ENCODE measurements at places on chromosomes 13 and 19.

GRCh38 chr13:40389081-40389641 is 277.3 kb downstream of the FOXO1 start:
- no peak for DNase-seq

GRCh38 chr19:53538378-53539109 is 599 bp downstream of the ZNF331 start:
- DNase-seq, result no peak

DNA sequence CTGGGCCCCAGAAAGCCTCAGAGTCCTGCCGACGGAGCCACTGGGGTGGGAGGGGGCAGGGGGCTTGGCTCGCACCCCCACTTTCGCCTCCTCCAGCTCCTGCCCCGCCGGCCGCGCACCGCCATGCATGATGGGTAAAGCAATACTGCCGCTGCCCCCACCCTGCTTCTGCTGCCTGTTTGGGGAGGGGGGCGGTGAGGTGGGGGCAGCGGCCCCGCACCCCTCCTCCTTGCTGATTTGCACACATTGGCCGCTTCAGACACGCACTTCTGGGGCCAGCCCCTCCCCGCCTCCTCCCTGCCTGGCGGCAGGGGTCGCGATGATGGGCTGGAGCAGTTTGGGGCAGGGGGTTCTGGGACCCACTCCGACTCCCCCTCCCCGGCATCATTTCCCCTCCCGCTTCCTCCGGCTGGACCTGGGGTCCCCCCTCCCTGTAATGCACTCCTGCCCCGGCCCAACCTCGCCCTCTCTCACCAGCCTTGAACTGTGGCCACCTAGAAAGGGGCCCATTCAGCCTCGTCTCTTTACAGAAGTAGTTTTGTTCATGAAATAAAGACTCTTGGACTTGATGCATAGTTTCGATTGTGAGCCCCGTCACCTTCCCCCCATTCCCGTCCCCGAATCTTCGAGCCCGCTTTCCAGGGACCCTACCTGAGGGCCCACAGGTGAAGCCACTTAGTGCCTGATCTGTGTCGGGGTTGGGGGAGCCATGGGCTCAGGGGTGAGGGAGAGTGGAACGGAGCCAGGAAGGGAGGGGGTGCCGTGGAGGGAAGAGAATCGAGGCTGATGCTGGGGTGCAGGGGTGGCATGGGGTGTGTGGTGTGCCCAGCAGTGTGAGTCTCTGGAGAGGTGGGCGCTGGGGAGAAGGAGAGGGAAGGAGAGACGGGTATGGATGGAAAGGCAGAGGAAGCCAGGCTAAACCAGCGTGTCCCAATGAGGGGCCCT is 1.4 kb upstream of the HPN start:
- DNase-seq, result no peak

DNA sequence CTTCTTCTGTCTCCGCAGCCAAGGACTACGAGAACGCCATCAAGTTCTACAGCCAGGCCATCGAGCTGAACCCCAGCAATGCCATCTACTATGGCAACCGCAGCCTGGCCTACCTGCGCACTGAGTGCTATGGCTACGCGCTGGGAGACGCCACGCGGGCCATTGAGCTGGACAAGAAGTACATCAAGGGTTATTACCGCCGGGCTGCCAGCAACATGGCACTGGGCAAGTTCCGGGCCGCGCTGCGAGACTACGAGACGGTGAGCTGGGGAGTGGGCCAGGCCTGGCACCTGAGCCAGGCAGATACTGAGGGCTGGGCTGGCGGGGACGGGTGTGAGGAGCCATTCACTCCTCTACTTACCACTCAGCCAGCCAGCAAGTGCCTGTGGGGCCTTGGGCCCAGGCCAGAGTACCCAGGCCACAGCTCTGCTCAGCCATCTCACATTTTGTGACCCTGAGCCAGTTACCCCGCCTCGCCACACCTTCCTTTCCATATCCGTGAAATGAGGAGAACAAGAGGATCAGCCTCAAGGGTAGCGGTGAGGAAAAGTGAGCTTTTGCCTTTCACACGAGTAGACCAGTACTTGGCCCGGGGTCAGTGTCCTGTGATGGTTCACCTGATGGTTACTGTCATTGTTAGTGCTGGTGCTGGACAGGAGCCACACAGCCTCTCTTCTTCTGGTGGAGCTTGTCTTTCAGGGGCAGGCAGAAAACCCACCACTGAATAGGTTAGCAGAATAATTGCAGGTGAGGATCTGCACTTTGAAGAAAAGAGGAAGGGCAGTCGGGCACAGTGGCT is 7.0 kb downstream of the PPP5C start:
- no peak for DNase-seq

GRCh38 chr19:55390461-55390880 is 4.7 kb downstream of the RPL28 start:
- DNase-seq, result no peak

DNA sequence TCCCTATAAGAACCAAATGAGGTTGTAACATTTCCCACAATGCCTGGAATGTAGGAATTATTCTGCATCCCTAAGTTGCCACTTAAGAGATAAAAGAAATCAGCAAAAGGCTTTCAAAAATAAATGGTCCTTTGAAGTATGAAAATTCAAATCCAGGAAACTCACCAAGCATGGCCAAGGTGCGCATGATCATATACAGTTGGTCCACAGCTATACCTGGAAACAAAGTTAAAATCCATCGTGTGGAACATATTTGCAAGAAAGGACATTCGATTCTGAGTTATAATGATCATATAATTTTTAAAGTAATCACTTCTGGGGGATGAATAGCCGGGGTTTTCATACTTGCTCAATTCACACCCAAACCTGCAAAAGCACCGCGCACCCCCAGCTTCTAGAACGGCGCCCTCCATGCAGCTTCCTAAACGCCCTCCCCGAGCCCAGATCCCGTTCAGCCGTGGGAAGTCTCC is 525 bp downstream of the CARS2 start:
- no peak for DNase-seq

DNA sequence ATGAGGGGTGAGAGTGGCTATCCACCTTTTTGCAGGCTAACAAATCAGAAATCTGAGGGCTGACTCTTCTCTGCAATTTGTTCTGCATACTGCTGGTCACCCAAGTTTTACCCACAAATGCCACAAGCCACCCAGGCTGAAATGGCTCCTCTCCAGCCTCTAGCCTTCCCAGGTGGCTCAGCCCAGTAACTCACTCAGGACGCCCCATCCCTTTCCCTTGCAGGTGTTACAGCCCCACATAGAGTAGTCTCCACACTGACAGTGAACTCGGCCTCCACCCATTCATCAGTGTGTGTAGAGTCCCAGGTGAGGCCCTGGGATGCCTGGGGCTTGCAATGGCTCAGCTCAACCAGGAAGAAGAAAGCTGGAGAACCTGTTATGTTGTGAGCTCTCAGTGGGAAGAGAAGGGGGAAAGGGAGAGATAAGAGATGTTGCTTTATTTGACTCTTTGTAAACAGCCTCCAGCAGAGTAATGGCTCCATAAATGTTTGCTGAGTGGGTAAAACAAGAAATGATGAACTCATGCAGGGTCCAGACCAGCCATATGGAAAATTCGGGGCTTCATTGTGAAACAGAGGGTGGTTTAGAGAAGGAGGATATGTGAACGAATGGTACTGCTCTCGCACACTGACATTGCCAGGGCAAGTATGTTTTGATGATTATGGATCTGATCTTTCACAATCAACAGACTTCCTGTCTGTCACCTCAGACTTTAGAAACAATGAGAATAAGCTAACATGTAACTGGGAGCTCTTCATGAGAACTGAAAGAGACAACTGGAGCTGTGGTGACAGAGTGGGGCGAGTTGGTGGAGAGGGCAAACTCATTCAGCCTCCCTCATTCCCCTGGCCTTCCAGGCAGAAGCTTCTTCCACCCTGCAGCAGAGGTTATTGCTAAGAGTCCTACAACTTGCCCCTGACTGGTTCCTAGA is 74.2 kb upstream of the RFC3 start:
- DNase-seq, result no peak

GRCh38 chr19:39224910-39225309 is 19.9 kb downstream of the IFNL3 start:
- no peak for DNase-seq

GRCh38 chr19:38683393-38684077 is 36.1 kb downstream of the ACTN4 start:
- DNase-seq, result peak; percentile 66

DNA sequence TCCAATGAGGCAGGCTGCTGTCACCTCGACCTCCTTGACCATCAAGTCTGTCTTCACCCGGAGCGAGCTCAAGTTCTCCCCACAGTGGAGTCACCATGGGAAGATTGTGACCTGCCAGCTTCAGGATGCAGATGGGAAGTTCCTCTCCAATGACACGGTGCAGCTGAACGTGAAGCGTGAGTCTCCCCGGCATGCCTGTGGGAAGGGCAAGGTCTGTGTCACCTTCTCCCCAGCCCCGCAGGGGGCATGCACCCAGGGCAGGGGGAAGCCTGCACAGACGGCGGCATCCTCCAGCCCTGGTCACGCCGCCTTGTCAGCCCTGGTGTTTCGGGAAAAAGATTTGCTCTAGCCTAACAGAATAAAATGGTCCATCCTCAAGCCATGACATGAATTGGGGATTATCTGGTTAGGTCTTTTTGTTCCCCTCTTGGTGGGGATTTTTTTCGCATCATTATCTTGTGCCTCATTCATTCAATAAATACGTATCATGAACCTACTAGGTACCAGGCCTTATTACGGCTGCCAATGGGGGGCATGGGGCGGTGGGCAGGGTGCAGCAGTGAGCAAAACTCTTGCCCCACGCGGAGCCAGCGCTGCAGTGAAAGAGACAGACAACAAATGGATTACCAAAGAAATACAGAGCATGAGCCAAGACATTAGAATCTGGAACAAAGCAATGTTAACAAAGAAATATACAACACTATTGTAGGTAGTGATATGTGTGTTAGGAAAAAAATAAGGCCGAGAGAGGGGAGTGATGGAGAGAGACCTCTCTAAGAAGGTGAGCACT is 7.4 kb downstream of the CD22 start:
- DNase-seq, result no peak

- DNase-seq, result no peak
Measured at GRCh38 chr13:96792736-96793403, 201.4 kb downstream of the OXGR1 start.

GRCh38 chr13:35722458-35723052 is 246.1 kb upstream of the MAB21L1 start:
- DNase-seq, result no peak

DNA sequence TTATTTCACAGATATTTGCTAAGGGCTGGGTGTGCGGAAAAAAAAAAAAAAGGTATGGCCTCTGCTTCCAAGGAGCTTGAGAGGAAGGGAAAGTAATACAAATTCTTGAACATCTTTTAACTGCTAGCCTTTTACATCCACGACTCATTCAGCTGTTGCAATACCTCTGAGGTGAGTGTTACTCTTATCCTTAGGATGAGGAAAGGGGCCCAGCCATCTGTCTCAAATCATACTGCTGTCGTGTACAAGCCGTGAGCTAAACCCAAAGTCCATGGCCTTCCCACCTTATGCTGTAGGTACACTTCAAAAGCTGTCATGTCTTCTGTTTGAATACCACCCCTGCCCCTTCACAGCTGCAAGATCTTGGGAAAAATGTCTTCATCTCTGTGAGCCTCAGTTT is 146.8 kb downstream of the KCNRG start:
- DNase-seq, result no peak

DNA sequence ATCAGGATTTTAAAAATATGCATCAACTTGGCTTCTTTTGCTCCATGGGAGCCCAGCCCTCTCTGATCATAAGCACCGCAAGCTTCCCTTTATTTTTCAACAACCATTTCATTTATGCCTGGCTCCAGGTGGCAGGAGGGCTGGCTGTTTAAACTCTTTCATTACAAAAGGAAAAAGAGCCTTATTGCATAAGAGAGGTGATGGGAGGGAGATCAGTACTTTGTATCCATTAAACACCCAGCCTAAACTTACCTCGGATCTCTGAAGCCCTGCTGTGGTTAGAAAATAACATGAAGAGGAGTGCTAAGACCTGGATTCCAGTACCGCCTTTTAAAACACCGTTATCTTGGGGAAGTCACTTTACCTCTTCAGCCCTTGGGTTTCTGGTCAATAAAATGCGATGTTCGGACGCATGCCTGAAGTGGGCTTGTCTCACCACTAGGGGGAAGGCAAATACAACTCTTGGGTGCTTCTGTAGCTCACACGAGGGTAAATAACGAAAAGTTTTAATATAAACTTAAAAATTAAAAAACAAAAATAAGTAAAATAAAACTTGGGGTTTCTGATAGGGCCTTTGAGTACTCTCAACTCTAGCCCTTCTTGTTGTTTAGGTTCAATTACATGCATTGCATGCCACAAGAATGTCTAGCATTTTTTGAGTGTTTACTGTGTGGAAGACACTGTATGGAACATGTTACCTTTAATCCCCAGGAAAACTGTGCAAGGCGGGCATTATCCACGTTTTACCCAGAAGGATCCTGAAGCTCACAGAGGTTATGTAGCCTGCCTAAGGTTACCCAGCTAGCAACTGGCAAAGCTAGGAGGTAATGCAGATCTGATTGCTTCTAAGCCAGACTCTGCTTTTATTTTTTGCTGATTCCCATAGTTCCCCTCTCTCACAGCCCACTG is 240.3 kb downstream of the LMO7 start:
- DNase-seq, result peak; percentile 36

DNA sequence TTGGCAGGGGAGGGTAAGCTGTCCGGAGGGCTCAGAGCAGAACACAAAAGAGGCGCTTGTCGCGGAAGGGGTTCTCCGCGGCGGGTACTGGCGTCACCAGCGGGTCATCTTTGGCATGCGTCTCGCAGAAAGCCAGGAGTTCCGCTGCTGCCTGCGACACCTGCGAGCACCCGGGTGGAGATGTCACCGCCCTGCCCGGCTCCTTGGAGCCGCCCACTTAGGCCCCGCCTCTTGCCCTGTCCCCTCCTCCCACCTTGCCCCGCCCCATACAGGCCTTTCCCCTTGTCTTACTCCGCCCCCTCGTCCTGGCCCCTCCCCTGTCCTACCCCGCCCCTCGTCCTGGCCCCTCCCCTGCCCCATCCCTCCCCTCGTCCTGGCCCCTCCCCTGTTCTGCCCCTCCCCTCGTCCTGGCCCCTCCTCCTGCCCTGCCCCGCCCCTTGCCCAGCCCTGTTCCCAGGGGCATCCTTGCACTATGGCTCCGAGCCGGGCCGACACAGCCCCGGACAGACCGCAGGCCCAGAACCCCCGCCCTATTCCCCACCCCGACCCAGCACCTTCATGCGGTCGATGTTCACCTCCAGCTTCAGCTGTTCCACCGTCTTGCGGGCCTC is 1.9 kb downstream of the GNG8 start:
- peak; percentile 73 for DNase-seq

DNA sequence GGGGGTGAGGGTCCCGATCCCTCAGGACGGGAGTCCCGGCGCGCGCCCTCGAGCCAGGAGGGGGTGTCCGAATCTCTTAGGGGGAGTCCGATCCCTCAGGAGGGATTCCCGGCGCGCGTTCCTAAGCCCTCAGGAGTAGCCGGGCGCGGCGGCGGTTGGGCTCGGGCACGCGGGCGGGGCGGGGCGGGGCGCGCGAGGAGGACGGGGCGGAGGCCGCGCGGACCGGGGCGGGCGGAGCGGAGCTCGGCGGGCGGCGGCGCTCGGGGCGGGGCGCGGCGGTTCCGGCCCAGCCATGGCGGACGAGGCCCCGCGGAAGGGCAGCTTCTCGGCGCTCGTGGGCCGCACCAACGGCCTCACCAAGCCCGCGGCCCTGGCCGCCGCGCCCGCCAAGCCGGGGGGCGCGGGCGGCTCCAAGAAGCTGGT is at the start of gene CUL4A:
TSS of gene CUL4A (plus strand) at position 278 of the 423 bp plus-strand sequence. CDS start at position 293, 15 bp downstream.
- peak; percentile 75 for DNase-seq

All from HuH-7 (cell line).